ENCODE measurements at places on chromosomes 2 and 18.

GRCh38 chr2:97664636-97664970, 759 bp upstream of the ACTR1B start:
- DNase-seq: peak; percentile 13

DNA sequence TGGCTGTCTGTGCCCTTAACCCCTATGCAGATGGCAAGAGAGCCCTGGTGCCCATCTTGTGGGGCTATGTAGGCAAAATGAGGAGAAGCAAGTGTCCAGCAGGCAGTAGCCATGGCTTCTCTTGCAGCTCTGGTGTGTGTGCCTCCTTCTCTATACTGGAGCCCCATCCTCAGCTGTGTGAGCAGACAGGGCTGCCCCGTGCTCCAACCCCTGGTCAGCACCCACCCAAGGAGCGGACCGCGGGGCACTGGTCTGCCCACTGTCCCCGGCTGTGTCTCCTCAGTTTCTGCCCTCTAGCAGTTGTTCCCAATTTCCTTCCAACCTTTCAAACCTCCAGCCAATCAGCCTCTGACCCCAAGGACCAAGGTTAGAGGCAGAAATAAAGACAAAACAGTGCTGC, 134.9 kb upstream of the GLI2 start:
- no peak for DNase-seq

- no peak for DNase-seq
These were observed 57.5 kb downstream of the AP1S3 start for GRCh38 chr2:223779877-223780276.

GRCh38 chr18:36328385-36328858, 30.9 kb downstream of the FHOD3 start:
- no peak for DNase-seq

GRCh38 chr18:72738136-72738535, 129.7 kb downstream of the NETO1 start:
- no peak for DNase-seq

GRCh38 chr2:127105656-127106456, 1.1 kb downstream of the BIN1 start:
- no peak for DNase-seq

All from NCI-H510A (cell line).